ELF-1 (cell line): ENCODE measurements at places on chromosomes 4 and X.

DNA sequence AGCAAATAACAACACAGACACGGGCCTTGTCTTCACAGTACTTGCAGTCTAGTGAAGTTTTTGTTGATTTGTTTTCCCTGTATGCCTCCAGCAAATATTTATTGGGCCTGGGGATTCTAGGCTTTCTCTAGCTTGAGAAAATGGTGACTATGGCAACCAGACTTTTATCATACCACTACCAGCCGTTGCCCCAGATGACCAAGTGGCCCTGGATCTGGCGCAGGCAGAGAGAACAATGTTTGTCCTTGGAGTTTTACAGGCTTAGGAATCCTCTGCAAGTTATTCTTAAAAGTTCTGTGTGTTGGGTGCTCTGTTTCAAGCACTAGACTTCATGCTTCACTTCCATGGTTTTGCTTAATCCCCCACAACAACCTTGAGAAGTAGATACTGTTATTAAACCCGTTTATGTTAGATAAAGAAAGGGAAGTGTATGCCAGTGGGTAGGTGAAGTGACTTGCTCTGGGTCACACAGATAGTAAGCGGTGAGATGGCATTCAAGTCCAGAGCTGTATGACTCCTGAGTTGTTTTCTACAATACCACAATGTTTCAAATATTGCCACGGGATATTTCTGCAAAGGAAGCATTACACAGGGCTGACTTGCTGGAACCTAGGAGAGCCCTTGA, 94.6 kb downstream of the AKAP4 start:
- DNase-seq = no peak

DNA sequence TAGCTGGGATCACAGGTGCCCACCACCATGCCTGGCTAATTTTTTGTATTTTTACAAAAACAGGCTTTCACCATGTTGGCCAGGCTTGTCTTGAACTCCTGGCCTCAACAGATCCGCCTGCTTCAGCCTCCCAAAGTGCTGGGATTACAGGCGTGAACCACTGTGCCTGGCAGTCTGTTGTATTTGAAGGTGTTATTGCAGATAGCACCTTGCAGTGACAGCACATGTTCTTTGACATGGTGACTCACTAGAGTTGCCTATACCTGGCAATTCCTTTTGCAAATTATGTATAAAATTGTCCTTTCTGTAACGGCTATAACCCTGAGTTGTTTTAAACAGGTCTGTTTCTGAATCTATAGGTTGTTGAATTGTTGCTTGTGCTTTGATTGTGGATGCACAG, 7.9 kb downstream of the OGT start:
- no peak for DNase-seq

GRCh38 chrX:53257166-53257565, 24.2 kb downstream of the IQSEC2 start:
- no peak for DNase-seq

DNA sequence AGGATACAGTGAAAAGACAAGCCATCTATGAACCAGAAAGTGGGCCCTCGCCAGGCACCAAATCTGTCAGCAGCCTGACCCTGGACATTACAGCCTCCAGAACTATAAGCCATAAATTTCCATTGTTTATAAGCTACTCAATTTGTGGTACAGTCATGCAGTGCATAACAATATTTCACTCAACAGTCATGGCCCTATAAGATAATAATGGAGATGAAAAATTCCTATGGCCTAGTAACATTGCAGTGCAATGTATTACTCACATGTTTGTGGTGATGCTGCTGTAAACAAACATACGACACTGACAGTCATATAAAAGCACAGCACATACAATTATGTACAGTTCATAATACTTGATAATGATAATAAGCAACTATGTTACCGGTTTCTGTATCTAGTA, 17.1 kb upstream of the TLR1 start:
- DNase-seq = no peak

GRCh38 chr4:78520808-78521226, 30.8 kb upstream of the ANXA3 start:
- DNase-seq = no peak

DNA sequence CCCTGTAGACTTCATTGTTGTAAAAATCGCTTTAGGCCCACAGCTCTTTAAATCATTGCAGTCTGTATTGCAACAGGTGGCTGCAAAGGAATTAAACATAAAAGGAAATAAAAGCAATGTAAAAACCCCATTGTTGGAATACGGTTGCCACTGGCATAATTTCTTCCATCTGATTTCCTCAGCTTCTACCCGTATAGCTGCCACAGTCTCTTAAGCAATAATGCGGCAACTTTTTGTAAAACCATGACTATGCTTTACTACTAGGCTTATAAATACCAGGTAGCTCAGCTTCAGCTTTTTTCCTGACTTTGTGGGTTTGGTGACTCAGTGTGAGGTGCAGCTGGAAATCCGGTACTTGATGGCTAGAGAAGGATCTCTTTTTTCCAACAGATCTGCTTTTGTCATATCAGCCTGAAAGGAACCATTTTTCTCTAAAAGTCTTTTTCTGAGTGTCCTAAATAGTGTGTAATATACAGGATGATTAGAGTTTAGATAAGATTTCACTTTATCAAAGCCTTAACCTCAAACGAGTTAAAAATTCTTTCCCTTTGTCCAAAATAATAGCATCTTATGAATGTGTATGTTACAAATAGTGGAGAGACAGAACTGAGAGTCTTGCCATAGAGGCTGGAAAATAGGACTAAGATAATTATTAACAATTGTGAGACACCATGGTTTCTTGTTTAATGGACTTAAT, 268.0 kb downstream of the ADGRL3 start:
- DNase-seq = no peak

GRCh38 chrX:17564689-17565409, 172.4 kb upstream of the SCML1 start:
- no peak for DNase-seq

- peak; percentile 94 for DNase-seq
Measured at GRCh38 chrX:135421537-135421931, 210 bp upstream of the SMIM10L2A start.

DNA sequence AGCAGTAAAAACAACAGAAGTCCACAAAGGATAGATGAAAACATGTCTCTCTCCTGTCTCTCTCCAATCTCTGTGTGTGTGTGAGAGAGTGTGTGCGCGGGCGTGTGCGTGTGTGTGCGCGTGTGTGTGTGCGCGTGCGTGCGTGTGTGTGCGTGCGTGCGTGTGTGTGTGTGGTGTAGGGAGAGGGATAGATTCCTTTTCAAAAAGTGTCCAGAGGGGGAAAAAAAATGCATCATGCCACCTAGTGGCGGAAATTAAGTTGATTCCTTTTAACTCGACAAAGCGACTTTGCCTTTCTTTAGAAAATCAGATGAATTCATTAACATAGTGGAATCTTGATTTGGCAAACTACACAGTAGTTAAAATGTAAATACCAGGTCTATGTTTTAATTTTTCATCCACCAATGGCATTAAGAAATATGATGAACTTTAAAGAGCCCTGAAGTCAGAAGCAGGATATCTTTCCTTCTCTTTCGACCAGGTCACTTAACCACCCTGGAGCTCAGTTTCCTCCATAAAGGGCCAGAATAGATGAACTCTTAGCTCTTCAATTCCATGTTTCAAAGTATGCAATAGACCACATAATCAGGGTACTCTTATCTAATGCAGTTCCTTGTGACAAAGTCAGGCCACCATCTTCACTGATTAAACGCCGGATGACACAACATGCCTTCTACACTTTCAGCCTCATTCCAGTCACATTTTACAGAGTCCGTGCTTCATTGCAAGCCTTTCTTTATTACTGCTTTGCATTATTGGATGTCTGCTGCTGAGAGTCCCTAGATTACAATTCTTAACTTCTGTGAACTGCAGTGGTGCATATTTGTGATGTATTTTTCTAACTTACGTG, 162.8 kb downstream of the FBXO8 start:
- DNase-seq = peak; percentile 36

DNA sequence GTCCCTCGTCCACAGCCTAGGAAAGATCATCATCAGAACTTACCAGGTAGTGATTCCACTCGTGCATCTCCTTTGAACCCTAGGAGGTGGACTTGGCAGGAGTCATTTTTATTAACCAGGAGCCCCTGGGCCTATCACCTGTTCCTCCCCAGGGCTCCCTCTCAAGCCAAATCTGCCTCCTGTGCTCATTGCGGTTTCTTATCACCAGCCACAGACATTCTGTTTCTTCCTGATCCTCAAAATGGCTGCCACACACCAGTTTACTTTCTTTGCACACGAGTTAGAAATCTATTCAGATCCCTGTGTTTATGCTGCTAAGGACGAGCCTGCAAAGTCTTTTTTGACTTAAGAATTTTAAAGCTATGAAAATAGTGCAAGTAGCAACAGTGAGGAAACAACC, 354.5 kb upstream of the BOD1L1 start:
- DNase-seq = no peak
